CD4-positive, alpha-beta T cell treated with Interleukin-17A for 4 hours (primary cell): ENCODE measurements at places on chromosomes 1 and 21.
A peak's percentile ranks its signal among the peaks of the same experiment; 100 is the strongest.

DNA sequence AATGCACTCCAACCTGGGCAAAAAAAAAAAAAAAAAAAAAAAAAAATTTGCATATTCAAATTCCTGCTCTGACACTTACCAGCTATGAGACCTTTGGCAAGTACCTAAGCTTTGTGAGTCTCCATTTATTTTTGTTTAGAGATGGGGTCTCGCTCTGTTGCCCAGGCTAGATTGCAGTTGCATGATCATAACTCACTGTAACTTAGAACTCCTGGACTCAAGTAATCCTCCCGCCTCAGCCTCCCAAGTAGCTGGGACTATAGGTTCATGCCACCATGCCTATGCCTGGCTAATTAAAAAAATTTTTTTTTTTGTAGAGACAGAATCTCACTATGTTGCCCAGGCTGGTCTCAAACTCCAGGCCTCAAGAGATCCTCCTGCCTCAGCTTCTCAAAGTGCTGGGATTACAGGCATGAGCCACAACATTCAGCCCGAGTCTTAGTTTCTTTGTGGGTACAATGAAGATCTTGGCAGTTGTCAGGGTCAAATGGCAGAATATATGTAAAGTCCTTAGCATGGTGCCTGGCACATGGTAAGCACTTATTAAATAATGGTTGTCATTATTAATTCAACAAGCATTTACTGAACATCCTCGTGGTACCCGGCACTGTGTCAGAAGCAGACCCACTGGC lies 53.5 kb upstream of the TENT5B start:
- DNase-seq: no peak

GRCh38 chr1:47036764-47037163 lies 13.3 kb downstream of the CYP4X1 start:
- DNase-seq: no peak

DNA sequence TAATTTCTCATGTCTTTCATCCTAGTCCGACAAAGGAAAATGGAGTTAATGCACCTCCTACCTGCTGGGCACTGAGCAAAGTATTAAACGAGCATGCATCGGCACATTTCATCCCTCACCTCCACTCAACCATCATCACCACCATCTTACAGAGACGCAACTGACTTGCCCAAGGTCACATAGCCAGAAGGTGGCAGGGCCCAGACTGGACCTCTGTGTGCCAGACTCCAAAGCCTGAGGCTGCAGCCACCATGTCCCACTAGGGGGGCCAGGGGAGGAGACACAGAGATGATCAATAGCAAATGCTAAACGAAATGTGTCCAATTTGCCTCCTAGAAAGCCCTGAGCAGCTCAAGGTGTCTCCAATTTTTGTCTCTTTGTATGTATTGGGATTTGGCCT lies 163.7 kb upstream of the EDN2 start:
- no peak for DNase-seq

DNA sequence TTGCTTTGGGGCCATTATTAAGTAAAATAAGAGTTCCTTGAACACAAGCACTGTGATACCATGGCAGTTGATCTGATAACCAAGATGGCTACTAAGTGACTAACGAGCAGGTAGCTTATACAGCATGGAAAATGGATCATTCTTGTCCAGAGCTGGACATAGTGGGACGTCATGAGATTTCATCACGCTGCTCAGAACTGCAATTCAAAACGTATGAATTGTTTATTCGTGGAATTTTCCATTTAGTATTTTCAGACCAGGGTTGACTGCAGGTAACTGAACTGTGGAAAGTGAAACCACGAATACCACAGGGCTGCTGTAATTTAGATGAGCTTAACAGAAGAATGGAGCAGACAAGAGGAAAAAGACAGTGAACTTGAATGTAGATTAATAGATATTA lies 38.9 kb downstream of the CCDC18 start:
- no peak for DNase-seq

DNA sequence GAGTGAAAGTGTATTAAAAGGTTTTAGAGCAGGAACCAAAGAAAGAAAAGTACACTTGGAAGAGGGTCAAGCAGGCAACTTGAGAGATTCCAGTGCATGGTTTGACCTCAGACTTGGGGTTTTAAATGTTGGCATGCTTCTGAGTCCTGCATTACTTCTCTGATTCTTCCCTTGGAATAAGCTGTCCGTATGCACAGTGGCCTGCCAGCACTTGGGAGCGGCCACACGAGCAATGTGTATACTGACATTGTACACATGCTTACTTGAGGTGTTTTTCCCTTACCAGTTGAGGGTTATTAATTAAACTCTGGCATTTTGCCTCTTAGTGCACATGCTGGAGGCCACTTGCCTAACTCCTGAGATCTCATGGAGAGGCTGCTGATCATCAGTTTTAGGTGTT lies 786.6 kb upstream of the RGS18 start:
- no peak for DNase-seq

DNA sequence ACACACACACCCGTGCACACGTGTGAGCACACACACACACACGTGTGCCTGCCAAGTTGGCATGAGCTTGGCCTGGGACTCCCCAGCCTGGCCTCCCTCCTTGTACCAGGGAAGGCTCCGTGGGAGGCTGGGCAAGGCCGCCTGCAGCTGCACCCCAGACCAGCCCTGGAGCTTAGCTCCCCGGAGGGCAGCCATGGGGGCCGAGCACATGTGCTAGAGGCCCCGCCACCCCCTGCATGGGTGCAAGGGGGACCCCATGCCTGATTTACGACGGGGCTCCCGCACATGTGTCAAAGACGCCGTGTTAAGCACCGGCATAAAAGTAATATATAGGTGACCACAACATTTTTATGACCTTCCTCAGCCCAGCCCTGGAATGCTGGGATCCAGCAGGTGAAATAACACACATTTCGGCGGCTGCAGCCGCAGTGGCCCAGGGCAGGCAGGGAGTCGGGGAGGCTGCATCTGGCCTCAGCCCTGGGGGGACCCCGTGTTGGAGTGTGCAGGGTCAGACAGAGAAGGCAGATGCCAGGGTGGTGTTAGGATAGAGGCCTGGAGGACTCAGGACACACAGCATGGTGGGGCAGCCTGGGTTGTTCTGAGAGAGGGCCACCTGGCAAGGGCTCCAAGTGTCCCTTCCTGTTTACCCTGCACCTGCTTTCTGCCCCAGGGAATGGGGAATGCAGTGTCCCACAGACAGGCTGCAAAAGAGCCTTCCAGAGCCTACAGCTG lies 56.3 kb downstream of the WNT9A start:
- DNase-seq: peak; percentile 1
